ENCODE measurements at places on chromosomes 6 and 20.

- no peak for DNase-seq
Observed at GRCh38 chr20:57556980-57557274, 4.0 kb upstream of the PCK1 start.

GRCh38 chr6:11767978-11768756 is 10.4 kb downstream of the ADTRP start:
- DNase-seq = no peak

- no peak for DNase-seq
Observed at GRCh38 chr6:154805288-154805911, 72.2 kb downstream of the SCAF8 start.

- no peak for DNase-seq
Observed at GRCh38 chr20:41191562-41192500, 54.5 kb downstream of the PLCG1 start.

- DNase-seq = no peak
Observed at GRCh38 chr6:135168766-135169165, 12.3 kb upstream of the MYB start.

- no peak for DNase-seq
Observed at GRCh38 chr6:9789201-9789600, 625.7 kb downstream of the TFAP2A start.

DNA sequence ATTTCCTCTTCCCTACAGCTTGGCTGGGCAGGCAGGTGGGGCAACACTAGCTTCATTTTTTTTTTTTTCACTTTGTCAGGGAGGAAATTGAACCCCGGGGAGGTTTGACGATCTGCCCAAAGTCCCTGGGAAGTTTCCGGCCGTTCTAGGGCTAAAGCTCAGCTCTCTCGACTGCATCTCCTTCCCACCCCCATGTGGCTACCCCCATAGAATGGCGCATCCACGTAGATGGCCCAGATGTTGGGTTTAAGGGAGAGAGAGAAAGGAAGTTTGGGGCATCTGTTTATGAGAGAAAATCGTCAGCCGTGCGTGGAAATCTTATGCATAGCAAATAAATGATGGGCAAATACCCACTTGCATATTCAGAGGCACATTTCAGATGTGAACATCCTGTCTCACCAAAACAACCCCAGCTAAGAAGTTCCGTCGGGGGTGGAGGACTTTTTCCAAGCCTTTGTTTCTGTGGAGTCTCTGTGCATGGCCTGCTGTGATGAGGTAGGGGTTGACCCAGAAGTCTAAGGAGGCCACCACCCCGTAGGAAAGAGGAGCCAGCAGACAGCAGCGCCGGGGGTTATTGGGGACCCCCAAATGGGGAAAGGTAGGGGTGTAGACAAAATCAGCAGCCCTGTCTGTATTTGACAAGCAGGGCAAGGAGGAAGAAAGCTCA is 40.5 kb upstream of the ZNF831 start:
- no peak for DNase-seq

- DNase-seq = peak; percentile 26
Observed at GRCh38 chr20:41213150-41213820, 75.9 kb downstream of the PLCG1 start.

GRCh38 chr20:11712639-11713160 is 205.0 kb upstream of the BTBD3 start:
- no peak for DNase-seq

DNA sequence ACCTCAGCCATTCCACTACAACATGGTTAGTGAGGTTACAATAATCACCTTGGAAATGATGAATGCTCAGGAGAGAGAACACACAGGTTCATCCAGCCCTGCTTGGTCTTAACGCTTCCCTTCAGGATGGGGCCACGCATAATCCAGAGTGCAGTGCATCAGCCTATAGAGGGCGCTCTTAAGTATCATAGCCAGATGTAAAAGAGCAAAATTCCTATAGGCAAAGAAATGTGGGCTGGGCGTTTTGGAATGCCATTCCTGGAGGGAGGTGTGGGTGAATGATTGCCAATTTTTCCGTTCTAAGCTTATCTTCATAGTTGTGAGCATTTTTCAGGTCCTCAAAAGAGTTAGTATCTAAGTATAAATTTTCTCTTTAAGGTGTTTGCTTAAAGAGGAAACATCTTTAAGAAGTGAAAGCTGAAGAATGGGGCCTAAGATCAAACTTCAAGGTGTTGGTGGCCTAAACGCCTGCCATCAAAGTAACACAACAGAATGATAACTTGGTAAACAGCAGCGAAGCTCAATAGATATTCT is 1.8 kb downstream of the RIPOR2 start:
- no peak for DNase-seq

DNA sequence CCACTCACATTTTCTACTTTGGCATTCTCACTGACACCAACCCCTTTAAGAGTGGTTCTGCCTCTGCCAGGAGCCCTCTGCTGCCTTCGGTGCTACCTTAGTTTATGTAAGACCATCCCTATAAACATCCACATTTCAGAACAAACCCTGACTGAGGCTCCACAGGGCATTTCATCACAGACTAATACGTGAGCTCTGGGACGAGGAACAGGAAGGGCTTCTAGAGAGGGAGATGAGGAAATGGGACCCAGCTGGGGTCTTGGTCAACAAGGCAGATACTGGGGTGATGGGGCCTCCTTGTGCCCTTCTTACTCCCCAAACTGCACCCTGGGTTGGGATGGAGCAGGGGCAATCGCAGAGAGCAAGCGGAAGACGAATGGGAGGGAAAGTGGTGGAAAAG is 86.5 kb upstream of the FYN start:
- no peak for DNase-seq

DNA sequence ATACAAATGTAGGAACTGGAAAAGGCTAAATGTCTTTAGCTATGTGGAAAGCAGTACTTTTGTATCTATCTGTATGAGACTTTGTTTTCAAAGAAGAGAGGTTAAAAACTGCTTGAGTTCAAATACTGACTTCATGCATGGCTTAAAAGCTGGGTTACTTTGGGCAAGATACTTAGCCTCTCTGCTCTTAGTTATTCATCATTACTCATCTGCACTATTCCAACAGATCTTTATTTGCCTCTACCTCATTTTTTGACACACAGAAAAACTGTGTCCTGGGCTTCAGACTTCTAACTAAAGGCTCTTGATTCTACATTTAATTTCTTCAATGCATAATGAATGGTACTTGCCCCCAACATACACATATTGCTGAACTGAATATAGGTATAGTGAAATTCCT is 114.8 kb downstream of the DST start:
- no peak for DNase-seq

DNA sequence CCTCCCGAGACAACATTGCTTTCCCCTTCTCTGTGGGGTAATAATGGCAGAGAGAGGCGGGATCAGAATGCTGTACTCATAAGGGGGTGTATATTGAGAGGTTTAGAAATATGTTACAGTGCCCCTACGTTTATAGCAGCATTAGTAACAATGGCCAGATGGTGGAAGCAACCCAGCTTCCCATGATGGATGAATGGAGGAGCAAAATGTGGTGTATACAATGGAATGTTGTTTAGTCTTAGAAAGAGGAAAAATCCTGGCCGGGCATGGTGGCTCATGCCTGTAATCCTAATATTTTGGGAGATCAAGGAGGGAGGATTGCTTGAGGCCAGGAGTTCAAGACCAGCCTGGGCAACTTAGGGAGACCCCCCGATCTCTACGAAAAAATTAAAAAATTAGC is 12.9 kb downstream of the BANF2 start:
- DNase-seq = no peak

DNA sequence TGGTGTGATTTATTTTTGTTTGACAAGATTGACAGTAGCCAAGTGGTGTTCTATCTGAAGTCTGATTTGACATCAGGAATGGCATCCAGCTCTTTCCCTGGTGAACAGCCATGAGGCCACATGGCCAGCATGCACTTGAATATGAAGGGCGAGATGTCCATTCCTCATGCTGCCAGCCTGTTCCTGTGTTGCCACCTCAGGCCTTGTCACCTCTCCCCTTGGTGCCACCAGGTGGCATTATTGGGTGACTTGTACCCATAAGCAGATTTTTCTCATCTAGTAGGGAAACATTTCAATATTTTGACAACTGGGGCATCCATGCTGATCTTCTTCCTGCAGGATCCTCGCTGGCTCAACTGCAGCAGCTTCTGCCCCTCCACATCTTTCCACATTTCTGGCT is 199.1 kb downstream of the ERMARD start:
- no peak for DNase-seq

- DNase-seq = no peak
Observed at GRCh38 chr6:135703621-135704020, 147.9 kb upstream of the PDE7B start.

GRCh38 chr6:43052842-43053544 is 658 bp downstream of the CUL7 start:
- peak; percentile 83 for DNase-seq

DNA sequence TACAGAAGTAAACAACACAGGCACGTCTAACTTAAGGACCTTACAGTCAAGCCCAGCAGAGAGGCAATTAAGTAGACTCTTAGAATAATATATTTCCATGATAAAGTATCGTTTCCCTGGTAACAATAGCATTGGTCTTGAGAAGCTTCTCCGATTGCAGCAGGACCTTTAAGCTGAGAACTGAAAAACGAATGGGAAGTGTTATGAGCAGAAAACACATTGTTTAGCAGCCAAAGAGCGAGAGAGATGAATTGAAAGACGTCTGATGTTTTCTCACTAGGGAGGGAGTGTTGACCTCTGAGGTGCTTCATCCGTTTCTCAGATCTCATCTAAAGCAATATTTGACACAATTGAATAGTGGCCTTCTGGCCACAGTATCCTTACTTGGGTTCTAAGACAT is 855 bp downstream of the BYSL start:
- no peak for DNase-seq

- DNase-seq = no peak
Observed at GRCh38 chr6:170584954-170585498, 589 bp upstream of the PDCD2 start.

GRCh38 chr6:116268589-116269293 is 11.0 kb downstream of the TSPYL1 start:
- peak; percentile 83 for DNase-seq

DNA sequence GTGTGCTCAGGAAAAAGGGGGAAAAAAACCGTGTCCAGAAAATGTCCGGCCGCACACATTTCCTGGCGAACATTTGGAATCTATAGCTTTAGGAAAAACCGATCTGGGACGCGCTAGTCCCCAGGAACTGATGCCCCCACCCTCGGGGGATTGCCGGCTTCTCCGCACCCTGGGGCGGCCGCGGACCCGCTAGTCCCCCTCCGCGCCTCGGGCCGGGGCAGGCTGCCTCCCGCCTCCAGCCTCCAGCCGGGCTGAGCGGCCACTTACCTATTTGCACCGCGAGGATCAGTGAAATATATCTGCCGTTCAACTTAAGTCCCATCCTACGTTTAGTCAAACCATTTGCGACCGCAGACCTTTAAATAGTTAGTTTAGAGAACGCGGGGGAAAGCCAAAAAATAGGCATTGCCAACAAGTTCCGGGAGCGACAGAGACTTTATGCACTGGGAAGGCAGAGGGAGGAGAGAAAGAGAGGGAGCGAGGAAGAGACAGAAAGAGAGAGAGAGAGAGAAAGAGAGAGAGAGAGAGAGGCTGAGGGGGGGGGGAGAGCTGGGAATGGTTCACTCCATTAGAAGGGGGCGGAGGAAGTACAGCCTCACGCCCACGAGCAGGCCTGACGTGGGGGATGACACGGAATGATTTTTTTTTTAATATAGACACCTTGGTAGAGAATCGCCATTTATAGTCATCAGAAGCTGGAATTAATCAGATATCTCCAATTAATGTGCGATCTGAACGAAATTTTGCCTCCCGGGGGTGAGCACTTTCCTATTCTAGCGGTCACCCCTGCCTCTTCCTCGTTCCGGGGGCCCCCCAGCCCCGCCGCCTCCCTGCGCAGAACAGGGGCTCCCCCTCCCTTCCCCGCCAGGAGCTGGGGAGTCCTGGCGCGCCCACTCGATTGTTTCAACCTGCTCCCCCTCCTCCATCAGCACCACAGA is at the start of gene NRN1:
Gene NRN1, minus strand, starts transcription at position 498 of the 938 bp plus-strand sequence. Its CDS starts 176 bp downstream, at position 322.
- peak; percentile 52 for DNase-seq

- DNase-seq = peak; percentile 51
Observed at GRCh38 chr6:45959534-45960145, 56.0 kb downstream of the CLIC5 start.

- no peak for DNase-seq
Observed at GRCh38 chr6:168934660-168935627, 318.7 kb downstream of the THBS2 start.

DNA sequence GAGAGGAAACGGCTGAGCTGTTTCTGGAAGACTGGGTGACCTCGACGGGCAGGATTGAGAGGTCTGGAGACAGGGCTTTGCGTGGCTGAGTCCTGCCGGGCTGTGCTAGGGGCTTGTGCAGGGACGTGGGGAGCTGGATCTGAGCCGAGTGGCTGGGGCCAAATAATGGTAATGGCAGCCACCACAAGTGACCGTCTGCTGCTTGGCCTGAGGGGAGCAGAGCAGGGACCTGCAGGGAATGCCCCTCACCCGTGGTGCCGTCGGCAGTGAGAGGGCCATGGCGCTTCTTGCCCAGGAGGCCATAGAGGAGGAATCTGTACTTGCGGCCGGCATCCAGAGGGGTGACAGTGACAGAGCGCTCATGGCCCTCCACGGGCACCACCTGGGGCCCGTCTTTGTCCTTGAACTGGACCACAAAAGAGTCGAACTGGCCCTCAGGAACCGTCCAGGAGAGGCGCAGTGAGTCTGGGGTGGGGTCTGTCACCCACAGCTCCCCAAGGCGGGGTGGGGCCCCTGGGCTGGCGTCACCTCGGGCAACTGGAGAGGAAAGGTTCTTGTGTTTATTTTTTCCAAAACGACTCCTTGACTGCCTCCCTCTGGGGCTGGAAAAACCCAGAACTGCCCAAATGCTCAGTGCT is 31.8 kb downstream of the CYP21A2 start:
- no peak for DNase-seq

DNA sequence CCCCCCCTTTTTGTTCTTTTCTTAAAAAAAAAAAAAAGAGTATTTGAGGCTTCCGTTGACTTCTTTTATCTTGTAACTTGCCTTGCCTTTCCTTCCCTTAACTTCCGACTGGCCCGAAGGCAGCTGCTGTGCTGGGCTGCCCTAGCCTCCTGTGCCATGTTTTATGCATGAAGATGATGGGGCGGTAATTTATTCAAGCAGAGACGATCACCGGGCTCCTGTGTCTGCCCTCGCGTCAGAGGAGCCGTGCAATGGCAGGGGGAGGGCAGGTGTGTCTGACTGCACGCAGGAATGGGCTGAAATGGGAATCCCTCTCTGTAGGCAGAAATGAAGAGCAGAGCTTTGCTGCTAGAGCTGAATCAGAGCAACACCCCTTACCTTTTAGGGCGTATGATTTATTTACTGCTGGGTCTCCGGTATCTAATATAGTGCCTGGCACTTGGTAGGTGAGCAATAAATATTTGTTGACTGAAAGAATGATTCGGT is 106.3 kb upstream of the RIPOR2 start:
- DNase-seq = no peak

DNA sequence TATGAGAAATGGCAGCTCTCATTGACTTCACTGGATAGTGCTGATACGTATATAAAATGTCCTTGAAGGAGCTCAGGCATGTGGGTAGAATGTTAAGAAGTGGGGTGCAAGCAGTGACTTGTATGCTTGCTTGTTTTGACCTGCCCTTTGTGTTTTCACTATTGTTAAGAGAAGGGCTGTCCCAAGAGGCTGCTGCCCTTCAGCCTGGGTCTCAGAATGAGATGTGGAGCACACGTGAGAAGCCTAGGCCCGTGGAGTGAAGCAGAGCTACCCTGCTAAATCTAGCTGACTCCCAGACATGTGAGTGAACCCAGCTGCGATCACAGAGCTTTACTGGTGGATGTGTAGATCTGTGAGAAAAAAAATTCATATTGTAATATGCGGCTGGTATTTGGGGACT is 305.3 kb upstream of the RGS17 start:
- DNase-seq = no peak

Measured in muscle of back (tissue), 13 donors.